MM.1S (cell line): ENCODE measurements at places on chromosomes 2 and 18.

DNA sequence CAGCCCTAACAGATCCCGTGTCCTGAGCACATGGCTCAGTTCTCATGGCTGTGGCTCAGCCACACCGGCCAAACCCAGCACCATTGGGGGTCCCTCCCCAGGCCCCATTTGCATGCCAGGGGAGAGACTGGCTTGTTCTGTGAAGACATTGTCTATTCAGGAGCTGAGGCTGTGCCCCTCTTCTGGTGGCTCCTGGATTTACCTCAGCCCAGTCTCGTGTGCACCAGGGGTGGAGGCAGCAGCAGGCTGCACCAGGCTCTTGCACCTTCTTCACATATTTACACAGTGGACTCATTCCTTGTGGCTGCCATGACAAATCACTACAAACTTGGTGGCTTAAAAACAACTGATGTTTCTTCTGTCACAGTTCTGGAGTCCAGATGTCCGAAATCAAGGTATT, 92.4 kb upstream of the ITGA6 start:
- H3K27me3 ChIP-seq = no peaks in the 10 kb centered on the region
- H3K4me1 ChIP-seq = 0 out of 2 replicates have a peak, but pooled peaks cover under 1% of the 10 kb centered on the region
- H3K4me3 ChIP-seq = no peak overlapping the region
- no peak overlapping the region for H3K27ac ChIP-seq

GRCh38 chr2:159562248-159562647, 54.1 kb downstream of the BAZ2B start:
- no peak for DNase-seq
- H3K27me3 ChIP-seq = no peaks in the 10 kb centered on the region

GRCh38 chr18:44830581-44830980, 149.9 kb downstream of the SETBP1 start:
- no peaks in the 10 kb centered on the region for H3K27me3 ChIP-seq
- no peaks in the 10 kb centered on the region for H3K36me3 ChIP-seq
- DNase-seq = no peak
- H3K4me1 ChIP-seq = no peaks in the 10 kb centered on the region

GRCh38 chr2:226093364-226093763, 693.9 kb downstream of the NYAP2 start:
- no peak overlapping the region for H3K27ac ChIP-seq
- no peak overlapping the region for H3K4me3 ChIP-seq
- H3K4me1 ChIP-seq = no peaks in the 10 kb centered on the region
- H3K27me3 ChIP-seq = no peaks in the 10 kb centered on the region

- H3K36me3 ChIP-seq = no peaks in the 10 kb centered on the region
- no peak overlapping the region for H3K4me3 ChIP-seq
- peaks cover 26% of the 10 kb centered on the region for H3K27me3 ChIP-seq
- DNase-seq = no peak
- no peaks in the 10 kb centered on the region for H3K4me1 ChIP-seq
- no peak overlapping the region for H3K27ac ChIP-seq
Observed at GRCh38 chr2:240962300-240963064, 35.9 kb upstream of the SNED1 start.

- no peaks in the 10 kb centered on the region for H3K36me3 ChIP-seq
- H3K4me1 ChIP-seq = peaks cover 63% of the 10 kb centered on the region
- no peaks in the 10 kb centered on the region for H3K27me3 ChIP-seq
- no peak for DNase-seq
- no peak overlapping the region for H3K4me3 ChIP-seq
Observed at GRCh38 chr2:85705680-85706039, 11.5 kb downstream of the GNLY start.

DNA sequence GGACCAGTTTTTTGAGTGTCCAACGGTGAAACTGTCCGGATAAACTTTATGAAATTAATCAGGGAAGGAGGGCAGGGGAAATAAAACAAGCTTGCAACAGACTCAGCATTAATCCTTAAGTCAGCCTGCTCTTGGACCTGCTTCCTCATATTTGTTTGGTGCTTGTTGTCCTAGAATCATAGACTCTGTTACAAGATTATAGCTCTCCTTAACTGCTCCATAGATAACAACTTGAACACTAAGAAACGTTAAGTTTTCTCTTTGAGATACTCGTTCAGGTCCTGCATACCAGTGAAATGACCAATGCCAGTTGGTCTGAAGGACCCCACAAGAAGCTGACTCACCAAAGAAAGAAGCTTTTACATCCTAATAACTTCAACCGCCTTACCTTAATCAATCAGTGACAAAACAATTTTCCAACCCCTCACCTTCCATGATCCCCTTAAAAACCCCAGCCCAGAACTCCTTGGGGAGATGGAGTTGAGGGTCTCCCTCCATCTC, 493.2 kb downstream of the PID1 start:
- DNase-seq = no peak
- H3K36me3 ChIP-seq = no peaks in the 10 kb centered on the region
- H3K4me3 ChIP-seq = no peak overlapping the region
- H3K27me3 ChIP-seq = no peaks in the 10 kb centered on the region
- no peak overlapping the region for H3K27ac ChIP-seq

GRCh38 chr2:183532514-183532913, 408.3 kb downstream of the NUP35 start:
- H3K4me3 ChIP-seq = no peak overlapping the region
- H3K27me3 ChIP-seq = no peaks in the 10 kb centered on the region
- no peaks in the 10 kb centered on the region for H3K4me1 ChIP-seq
- no peaks in the 10 kb centered on the region for H3K36me3 ChIP-seq

DNA sequence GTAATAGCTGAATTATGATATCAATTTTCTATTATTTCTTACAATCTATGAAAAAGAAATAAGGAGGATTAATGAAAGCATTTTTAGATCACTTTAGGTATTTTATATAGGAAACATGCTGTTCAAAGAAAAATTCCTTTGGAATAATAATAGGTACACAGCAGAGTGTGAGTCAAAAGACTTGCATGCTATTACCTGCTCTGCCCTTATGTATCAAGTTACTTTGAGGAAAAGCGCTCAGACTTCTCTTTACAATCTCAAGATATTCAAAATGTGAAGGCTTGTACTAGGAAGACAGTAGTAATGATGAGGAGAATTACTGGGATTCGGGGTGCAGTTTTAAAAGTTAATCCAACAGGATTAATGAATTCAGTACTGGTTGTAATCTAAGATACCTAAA, 29.1 kb upstream of the RNU4ATAC start:
- no peak overlapping the region for H3K27ac ChIP-seq
- H3K4me3 ChIP-seq = no peak overlapping the region
- 0 out of 2 replicates have a peak, but pooled peaks cover 6% of the 10 kb centered on the region for H3K36me3 ChIP-seq
- H3K27me3 ChIP-seq = no peaks in the 10 kb centered on the region
- no peaks in the 10 kb centered on the region for H3K4me1 ChIP-seq

DNA sequence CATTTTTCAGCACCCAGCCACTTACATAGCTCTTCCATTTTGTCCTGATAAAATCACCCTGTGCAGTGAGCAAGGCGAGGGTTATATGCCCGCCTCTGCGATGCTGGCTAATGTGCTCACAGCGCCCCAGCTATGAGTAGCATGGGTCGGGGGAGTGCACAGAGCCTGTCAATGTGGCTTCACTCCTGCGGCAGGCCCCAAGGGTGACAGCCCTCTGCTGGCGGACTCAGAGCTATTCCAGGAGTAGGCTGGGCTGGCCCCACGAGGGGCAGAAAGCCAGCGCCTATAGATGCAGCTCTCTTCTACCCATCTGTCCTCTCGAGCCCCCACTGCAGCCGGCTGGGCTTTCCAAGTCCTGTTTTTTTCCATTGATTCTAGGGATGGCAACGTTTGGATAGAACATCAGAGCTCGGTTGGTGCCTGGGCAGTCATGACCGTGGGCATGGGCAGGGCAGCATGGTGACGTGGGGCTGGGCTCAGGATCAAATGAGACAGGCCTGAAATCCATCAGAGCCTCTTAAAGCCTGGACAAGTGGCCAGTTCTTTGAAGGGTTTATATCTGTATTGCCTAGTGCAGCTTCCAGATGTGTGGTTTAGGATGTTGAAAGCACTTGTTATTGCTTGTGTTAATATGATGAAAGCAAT, 134.7 kb downstream of the MCFD2 start:
- H3K27me3 ChIP-seq = no peaks in the 10 kb centered on the region
- H3K36me3 ChIP-seq = no peaks in the 10 kb centered on the region
- no peaks in the 10 kb centered on the region for H3K4me1 ChIP-seq
- no peak overlapping the region for H3K4me3 ChIP-seq
- no peak for DNase-seq

GRCh38 chr2:213934560-213934959, 476.3 kb upstream of the VWC2L start:
- H3K36me3 ChIP-seq = no peaks in the 10 kb centered on the region
- H3K4me1 ChIP-seq = 0 out of 2 replicates have a peak, but pooled peaks cover 4% of the 10 kb centered on the region
- H3K27ac ChIP-seq = no peak overlapping the region
- no peaks in the 10 kb centered on the region for H3K27me3 ChIP-seq
- H3K4me3 ChIP-seq = no peak overlapping the region

- H3K4me3 ChIP-seq = no peak overlapping the region
- no peak for DNase-seq
- H3K4me1 ChIP-seq = peaks cover 5% of the 10 kb centered on the region; the same call in 1 of the 2 replicates
- peaks cover 99% of the 10 kb centered on the region for H3K27me3 ChIP-seq
- no peaks in the 10 kb centered on the region for H3K36me3 ChIP-seq
Observed at GRCh38 chr2:219523031-219523671, 8.9 kb downstream of the ASIC4 start.

- no peaks in the 10 kb centered on the region for H3K36me3 ChIP-seq
- DNase-seq = peak; percentile 34
- H3K27ac ChIP-seq = peak overlapping the region; percentile 76
- H3K27me3 ChIP-seq = no peaks in the 10 kb centered on the region
- H3K4me3 ChIP-seq = peak overlapping the region; percentile 88
Observed at GRCh38 chr2:42169874-42170521, 845 bp downstream of the EML4 start.

GRCh38 chr2:98242003-98242402, 104.3 kb upstream of the CNGA3 start:
- H3K27me3 ChIP-seq = no peaks in the 10 kb centered on the region
- no peaks in the 10 kb centered on the region for H3K36me3 ChIP-seq
- H3K4me3 ChIP-seq = no peak overlapping the region
- no peak for DNase-seq

- H3K27ac ChIP-seq = peak overlapping the region; percentile 44; the same call in 1 of the 2 replicates
- DNase-seq = peak; percentile 37
- peak overlapping the region; percentile 57 for H3K4me3 ChIP-seq
- H3K36me3 ChIP-seq = no peaks in the 10 kb centered on the region
- no peaks in the 10 kb centered on the region for H3K4me1 ChIP-seq
- H3K27me3 ChIP-seq = no peaks in the 10 kb centered on the region
Observed at GRCh38 chr18:76524900-76525698, 30.1 kb upstream of the ZNF516 start.

- no peak overlapping the region for H3K27ac ChIP-seq
- H3K4me3 ChIP-seq = no peak overlapping the region
- no peaks in the 10 kb centered on the region for H3K36me3 ChIP-seq
Observed at GRCh38 chr2:57343391-57344006, 703.1 kb upstream of the VRK2 start.

DNA sequence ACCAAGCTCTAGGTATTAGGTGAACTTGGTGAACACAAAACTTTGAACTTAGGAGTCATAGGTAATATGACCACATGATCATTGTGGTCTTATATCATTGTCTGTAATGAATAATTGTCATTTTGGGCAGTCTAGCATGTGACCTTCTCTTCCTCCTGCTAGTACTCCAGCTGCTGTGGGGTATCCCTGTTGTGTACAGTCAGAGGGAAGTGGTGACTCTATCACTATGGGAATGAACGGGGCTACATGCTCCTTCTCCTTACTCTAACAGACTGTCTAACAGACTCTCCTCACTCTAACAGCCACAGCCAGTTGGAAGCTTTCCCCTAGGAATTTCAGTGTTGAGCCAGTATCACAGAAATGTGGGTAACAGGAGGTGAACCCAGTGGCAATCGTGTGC, 68.2 kb upstream of the NEDD4L start:
- no peaks in the 10 kb centered on the region for H3K36me3 ChIP-seq
- peaks cover 19% of the 10 kb centered on the region for H3K4me1 ChIP-seq
- no peak for DNase-seq
- peak overlapping the region; percentile 42; the same call in 1 of the 2 replicates for H3K27ac ChIP-seq
- no peaks in the 10 kb centered on the region for H3K27me3 ChIP-seq
